ENCODE measurements at places on chromosomes 5 and 9. TPM values are rescaled to one million over a fixed set of nuclear protein-coding genes. Genes with fewer than 3 reads are reported as not detected.

- DNase-seq, result no peak
Measured at GRCh38 chr5:158376679-158377078, 517.7 kb upstream of the CLINT1 start.

Gene FGF18
- not detected for total RNA-seq

GRCh38 chr5:1666812-1667588, 132.6 kb downstream of the MRPL36 start:
- DNase-seq, result no peak

DNA sequence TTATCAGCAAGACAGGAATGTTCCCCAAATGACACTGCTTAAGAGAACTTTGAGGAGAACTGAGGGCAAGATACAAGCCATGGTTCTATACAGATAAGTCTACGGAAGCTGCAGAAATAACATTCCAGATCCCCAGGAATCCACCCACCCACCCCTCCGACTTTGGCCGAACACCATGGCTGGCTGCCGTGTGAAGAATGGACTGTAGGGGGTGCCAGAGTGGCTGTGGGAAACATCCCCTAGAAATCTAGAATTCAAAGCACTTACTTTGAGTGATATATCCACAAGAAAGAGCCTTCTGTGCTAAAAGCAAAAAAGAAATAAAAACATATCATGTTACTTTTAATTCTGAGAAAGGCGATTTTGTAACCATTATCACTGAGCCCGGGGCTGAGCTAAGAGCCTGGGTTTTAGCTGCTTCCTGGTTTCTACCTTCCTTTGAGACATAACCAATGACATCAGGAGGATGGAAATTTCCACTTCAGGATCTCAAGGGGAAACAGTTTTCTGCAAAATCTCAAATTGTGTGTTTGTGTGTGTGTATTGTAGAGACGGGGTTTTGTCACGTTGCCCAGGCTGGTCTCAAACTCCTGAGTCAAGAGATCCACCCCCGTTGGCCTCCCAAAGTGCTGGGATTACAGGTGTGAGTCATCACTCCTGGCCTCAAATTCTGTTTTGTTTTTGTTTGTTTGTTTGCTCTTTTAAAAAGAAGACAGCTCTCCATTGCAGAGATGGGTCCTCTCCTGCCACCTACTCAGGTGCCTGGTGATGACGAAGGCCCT, 36.4 kb downstream of the GGTA1 start:
- peak; percentile 38 for DNase-seq

Gene PCA3
- total RNA-seq, result not detected

Gene MYORG
- total RNA-seq, result 1.5 TPM

Gene SLC25A2
- 0.05 TPM for total RNA-seq

GRCh38 chr9:131530546-131530919, 530 bp downstream of the UCK1 start:
- DNase-seq, result peak; percentile 61

DNA sequence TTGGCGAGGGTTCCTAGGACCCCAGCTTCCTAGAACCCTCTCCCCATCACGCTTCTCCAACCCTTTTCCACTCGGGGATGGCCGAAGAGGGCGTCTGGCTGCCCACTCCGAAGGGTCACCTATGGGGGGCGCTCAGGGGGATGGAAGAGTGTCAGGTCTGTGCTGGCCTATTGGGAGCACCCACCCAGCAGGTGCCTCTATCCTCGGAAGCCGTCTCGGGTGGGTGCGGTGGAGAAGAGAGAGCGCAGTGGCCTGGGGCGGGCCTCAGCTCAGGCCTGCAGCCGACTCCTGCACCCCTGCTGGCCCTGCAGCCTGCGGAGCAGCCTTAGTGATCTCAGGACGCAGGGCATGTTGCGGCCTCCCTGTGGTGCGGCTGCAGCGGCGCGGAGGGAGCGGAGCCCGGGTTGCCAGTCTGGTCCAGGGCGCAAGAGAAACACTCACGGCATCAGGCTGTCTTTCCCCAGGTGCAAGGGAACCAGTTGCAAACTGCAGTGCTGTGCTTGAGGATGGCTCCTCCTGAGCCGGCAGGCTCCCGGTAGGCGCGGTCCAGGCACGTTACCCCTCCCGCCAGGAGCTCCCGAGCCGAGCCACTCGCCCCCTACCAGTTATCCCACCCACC, 1.5 kb upstream of the IRX2 start:
- DNase-seq, result no peak

- DNase-seq, result no peak
Measured at GRCh38 chr5:149710575-149710974, 19.5 kb upstream of the PPARGC1B start.

- DNase-seq, result no peak
Measured at GRCh38 chr9:74771262-74771585, 116.5 kb downstream of the TRPM6 start.

Gene PLAC8L1
- total RNA-seq, result not detected

- peak; percentile 96 for DNase-seq
Measured at GRCh38 chr5:96657068-96657467, 5.1 kb upstream of the CAST start.

Gene ADAMTS12
- 16.7 TPM for total RNA-seq

- DNase-seq, result peak; percentile 93
Measured at GRCh38 chr9:14238518-14238917, 75.4 kb downstream of the NFIB start.

GRCh38 chr5:83244516-83244915, 167.2 kb downstream of the XRCC4 start:
- DNase-seq, result no peak

DNA sequence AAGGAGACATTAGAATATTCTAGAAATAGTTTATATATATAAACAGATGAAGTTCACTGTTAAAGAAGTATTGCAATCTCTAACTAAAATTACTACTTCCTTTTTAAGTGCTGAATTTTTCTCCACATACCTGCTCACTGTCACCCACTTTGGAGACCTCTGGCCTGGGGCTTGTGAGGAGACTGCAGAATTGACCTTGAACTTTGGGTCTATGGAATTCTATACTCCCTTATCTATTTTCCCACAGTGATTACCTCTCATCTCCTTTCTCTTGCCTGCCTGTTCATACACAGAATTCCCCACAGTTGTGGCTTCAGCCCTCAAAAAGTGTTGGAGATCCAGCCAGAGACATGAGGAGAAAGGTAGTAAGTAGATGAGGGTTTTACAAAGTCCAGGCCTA, 45.4 kb downstream of the LARP1 start:
- no peak for DNase-seq

Gene CER1
- total RNA-seq, result not detected

DNA sequence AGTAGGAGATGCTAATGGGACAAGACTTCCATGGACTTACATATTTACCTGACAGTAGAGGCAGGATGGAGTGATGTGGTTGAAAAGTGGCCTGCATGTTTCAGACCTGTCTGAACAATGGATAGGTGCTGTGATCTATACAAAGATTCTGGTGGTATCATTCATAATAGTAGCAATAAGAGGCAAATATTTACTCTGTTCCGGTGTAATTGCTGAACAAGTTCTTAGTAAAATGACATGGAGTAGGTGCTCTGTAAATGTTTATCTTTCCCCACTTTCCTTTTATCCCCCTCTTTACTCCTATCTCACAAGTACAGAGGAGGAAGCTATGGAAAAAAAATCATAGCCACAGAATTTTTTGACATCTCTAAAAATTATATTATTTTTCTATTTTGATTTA, 159.0 kb upstream of the SLC12A2 start:
- no peak for DNase-seq

Gene GOLGA1
- 15.6 TPM for total RNA-seq

DNA sequence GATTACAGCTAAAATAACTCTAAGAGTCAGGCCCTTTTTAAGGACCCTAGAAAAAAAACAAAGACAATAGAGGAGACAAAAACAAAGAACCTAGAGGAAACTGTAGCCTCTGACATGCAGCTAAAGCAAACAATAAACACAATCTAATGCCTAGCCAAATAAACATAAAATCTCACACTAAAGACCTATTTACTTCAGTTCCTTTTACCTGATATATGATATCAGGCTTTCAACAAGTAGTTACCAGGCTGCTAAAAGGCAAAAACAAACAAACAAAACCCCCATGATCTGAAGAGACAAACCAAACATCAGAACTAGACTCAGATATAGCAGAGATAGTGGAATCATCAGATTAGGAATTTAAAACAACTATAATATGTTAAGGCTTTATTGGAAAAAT, 226.5 kb upstream of the POU5F2 start:
- DNase-seq, result no peak

- peak; percentile 19 for DNase-seq
Measured at GRCh38 chr5:94433397-94434163, 184.8 kb downstream of the KIAA0825 start.

DNA sequence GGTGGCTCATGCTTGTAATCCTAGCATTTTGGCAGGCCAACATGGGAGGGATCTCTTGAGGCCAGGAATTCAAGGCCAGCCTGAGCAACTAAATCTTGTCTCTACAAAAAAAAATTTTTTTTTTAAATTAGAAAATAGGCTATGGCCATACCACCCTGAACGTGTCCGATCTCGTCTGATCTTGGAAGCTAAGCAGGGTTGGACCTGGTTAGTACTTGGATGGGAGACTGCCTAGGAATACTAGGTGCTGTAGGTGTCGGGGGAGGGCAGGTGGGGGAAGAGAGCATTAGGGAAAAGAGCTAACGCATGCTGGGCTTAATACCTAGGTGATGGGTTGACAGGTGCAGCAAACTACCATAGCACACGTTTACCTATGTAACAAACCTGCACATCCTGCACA, 39.5 kb downstream of the DDX4 start:
- DNase-seq, result no peak

Gene GABRA6
- total RNA-seq, result not detected

DNA sequence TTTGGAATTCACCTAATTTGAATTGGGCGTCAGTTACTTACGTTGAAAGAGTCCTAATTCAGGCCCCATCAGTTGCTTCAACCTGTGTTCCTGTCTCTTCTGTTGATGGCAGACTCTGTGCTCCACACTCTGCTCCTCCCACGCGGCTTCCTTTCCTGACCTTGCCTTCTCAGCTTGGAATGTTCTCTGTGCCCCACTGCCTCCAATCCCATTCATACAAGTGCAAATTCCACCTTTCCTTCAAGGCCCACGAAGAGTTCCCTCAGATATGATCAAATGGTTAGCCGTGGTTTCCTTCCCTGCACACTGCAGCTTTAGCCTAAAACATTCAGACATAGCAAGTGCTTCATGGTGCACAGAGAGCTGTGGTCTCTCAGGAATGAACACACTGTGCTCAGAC, 65.7 kb downstream of the SREK1 start:
- DNase-seq, result peak; percentile 26

DNA sequence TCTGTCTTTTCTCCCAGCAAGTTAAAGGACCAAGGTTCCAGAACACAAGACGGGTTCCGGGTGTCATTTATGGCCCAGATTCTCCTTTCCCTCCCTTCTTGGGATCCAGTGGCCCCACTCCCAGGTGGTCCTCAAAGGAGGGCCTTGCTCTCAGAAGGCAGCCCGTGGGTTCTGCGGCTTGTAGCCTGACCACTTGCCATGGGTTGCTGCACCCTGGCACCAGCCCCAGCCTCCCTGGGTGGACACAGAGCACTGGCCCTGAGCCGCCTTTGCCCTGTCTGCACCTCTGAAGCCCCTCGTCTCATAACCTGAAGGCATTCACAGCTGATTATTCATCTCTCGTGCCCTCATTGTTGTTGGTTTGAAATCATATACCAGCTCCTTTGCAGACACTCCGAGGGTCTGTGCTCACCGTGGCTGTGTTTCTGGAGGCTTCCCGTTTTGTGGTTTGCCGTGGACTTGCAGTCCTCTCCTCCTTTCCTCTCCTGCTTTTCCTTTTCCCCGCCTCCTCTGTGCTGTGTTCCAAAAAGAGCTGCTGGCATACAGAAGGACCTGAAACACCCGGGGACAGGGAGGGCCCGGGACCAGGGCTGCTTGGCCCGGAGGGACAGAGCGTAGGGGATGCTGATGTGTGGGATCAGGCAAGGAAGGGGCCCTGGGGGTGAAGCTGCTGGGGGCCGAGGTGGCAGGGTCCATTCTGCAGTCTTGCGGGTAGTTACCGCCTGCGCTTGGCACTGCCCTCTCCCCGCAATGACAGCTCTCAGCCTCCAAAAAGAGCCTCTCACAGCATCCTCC, 49.5 kb upstream of the FCN2 start:
- no peak for DNase-seq

DNA sequence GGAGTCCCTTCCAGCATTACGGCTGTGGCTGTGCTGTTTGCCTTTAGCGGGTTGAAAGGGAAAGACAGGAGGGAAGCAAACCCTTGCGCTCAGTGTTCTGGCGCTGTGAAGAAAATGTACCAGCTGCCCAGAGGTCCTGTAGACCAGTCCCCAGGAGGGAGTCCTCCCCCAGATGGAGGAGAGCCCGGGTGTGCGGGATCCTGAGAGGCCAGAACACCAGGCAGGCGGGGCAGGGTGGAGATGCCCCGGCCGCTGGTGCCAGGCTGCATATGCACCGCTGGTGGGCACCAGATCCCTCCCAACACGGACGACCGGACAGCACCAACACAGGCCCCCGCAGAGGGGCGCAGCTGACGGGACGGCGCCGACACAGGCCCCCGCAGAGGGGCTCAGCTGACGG, 37.2 kb upstream of the SLC9A3 start:
- no peak for DNase-seq

GRCh38 chr9:21340735-21341134, 5.5 kb upstream of the KLHL9 start:
- DNase-seq, result no peak
